ENCODE measurements at places on chromosomes 5 and 9.

- DNase-seq = no peak
These were observed 37.8 kb upstream of the RNF20 start for GRCh38 chr9:101495810-101496209.

DNA sequence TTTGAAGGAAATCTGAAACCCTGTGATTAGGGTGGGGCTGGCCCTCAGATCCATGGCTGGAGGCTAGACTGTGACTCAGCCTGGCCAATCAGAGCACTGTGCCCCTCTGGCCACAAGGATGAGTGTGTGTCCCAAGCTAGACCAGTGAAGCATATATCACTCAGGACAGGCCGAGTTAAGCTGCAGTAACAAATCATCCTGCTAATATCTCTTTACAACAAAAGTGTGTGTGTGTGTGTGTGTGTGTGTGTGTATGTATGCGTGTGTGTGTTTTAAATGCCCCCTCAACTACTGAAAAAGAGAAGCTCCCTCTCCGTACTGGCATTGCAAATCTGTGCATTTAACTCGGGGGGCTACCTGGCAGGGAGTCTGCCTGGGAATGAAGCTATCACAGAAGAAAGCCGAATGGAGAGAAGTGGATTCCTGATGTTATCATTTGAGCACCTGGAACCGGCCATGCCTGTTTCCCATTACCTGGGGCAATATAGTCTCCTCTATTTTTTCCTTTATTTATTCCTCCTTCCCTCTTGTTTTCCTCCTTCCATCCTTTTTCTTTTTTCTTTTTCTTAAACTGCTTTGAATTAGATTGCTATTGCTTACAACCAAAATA is 25.6 kb downstream of the STC2 start:
- no peak for DNase-seq

GRCh38 chr9:79984429-79985067 is 412.8 kb downstream of the TLE4 start:
- no peak for DNase-seq

- DNase-seq = no peak
These were observed 6.1 kb downstream of the IRX4 start for GRCh38 chr5:1876660-1877064.
